ENCODE measurements at places on chromosomes 12 and 14.

DNA sequence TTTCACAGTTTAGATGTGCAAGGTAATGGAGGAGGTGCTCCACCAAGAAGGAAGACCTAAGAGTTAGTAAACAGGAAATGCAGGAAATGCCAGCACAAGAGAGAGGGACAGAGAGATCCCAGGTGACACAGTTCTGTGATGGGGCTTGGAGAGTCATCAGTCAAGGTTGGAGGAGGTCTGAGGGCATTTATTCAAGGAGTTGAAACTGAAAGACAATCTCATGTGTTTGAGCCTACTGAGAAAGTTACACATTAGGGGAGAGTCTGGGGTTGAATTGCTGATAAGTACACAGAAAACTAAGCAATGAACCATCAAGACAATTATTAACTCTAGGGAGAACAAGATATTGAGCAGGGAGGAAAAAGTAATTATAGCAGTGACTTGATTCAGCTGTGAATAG lies 138.5 kb downstream of the ANO6 start:
- no peak for DNase-seq

- DNase-seq, result no peak
Observed at GRCh38 chr14:52961060-52961639, 10.3 kb upstream of the FERMT2 start.

DNA sequence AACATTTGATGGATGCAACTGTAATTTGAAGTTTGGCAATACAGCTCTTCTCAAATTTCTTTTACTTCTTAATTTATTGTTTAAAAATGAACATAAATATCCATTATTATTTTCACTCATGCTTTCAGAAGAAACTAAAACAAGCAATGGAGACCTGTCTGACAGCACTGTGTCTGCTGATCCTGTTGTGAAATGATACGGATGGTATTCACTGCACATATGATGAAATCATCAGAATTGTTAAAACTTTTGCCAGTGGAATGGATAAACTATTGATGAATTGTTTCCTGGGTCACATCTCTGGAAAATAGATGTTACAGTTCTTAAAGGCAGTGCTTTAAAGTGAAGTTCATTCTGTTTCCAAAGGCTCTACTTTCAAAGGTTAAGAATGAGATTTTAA lies 59.2 kb downstream of the WASHC4 start:
- no peak for DNase-seq

- peak; percentile 10 for DNase-seq
Observed at GRCh38 chr14:76647697-76648298, 113.5 kb upstream of the VASH1 start.

DNA sequence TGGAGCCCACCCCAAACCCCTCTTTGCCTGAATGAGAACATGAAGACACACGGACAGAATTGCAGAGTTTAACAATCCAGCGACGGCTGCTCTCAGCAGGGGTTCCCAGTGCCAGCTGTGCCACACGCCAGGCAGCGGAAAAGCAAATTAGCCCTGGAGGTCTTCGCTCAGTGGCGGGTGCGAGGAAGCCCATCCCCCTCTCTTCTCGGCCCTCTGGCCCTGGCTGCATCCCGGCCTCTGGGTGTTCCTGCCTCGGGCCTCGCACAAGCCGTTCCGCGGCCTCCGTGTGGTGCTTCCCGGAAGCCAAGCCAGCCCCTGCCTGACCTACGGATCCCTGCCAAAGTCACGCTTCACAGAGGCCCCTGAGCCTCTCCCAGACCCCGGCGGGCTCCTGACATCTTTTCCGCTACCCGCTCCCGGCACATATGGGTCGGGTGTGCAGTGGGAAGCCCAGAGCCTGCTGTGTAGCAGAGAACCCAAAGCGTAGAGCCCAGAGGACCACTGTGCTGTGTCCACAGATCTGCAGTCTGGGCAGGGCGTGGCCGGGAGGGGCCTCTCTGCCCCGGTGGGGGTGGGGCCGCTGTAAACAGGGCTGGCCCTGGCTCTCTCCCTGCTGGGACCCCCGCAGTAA lies 70.7 kb upstream of the GALNT9 start:
- DNase-seq, result no peak

- no peak for DNase-seq
Observed at GRCh38 chr12:20527417-20528163, 159.3 kb downstream of the PDE3A start.

- no peak for DNase-seq
Observed at GRCh38 chr12:101415228-101415627, 7.7 kb upstream of the ARL1 start.

All from activated T-helper 2 cell treated with anti-CD3 and anti-CD28 coated beads, Interferon-gamma antibody, Interleukin-2, Interleukin-4, amounts not matched to agents 10 μg/mL and 5 μg/mL and 100 μg/mL, durations not matched to agents 14 hours and 24 hours and 36 hours (primary cell).